ENCODE measurements at places on chromosomes 5 and 9.

GRCh38 chr5:612498-613424 is 621 bp downstream of the CEP72 start:
- peak; percentile 44 for DNase-seq

GRCh38 chr5:83377131-83377865 is 94.2 kb upstream of the VCAN start:
- peak; percentile 50 for DNase-seq

- DNase-seq, result peak; percentile 80
Observed at GRCh38 chr9:115694014-115694413, 459.6 kb upstream of the PAPPA start.

GRCh38 chr5:145362266-145362665 is 472.9 kb downstream of the PRELID2 start:
- DNase-seq, result peak; percentile 48

GRCh38 chr5:152933056-152933455 is 528.0 kb upstream of the NMUR2 start:
- DNase-seq, result no peak

Measured in GM03348 (cell line).